Fibroblast of skin of abdomen (primary cell): ENCODE measurements at places on chromosomes 13 and 19.

DNA sequence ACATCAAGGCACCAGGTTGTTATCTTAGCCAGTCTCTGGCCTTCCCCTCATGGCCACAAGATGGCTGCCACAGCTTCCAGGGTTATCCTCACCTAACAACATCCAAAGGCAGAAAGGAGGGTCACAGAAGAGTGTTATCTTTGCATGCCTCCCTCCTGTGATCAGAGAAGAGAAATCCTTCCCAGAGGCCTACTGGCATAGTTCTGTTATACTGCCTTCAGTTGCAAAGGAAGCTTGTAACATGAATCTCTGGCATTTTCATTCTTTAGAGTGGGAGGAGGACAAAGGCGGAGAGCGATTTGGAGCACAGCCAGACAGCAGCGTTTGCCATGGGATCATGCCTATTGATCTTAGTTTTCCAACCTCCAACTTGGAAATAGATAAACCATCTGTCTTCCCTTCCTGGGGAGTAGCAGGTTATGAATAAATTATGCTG, 135.7 kb downstream of the DNAJC15 start:
- peak; percentile 71 for DNase-seq

- DNase-seq: no peak
Measured at GRCh38 chr13:113565526-113566226, 18.9 kb upstream of the TFDP1 start.

DNA sequence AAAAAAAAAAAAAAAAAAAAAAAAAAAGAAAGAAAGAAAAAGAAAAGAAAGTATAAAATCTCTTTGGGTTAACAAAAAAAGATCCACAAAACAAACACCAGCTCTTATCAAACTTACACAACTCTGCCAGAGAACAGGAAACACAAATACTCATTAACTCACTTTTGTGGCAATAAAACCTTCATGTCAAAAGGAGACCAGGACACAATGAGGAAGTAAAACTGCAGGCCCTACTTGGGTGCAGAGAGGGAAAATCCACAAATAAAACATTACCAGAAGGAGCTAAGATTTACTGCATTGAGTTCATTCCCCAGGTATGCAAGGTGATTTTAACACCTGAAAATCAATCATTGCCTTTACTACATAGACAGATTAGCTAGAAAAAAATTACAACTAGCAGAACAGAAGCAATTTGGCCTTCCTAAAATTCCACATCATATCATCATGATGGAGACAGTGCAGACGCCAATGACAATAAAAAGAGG, 9.6 kb upstream of the CEACAM5 start:
- no peak for DNase-seq

DNA sequence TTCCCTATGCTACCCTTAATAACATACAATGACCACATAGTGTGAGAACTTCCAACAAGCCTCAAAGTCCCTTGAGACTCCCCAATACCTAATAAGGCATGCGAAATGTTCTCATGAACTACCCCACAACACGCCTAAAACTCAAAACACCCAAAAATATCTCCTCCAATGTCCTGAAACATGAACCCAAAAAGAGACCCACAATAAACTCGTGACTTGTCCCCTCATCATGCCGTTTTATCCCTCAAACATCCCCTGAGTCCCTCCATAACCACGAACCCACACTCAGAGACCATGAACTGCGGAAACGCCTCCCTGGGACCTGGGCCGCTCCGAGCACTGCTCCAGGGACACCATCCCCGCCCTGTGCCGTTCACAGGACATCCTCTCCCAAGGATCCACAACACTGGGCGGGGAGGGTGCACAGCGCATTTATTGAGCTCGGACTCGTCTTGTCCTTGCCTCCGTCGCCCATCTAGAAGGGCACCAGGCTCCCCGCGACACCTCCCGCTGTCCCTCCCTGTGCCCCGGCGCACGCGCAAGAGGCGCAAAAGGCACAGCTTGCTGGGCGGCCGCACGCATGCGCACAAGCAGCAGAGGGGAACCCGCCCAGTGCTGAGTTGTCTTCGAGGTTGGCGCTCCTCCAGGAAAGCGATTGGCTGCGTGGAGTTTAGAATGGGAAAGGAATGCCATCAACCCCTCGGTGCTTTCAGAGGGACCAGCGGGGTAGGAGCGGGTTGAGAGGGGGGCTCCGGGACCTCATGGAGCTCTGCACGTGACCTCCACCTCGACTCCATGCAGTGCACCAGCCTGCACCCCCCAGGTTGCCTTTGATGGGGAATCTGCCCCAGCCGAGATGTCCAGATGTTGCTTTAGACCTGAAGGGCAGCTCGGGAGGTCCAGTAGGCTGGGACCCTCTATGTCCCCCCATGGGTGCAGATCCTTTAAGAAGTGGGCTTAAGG, 8.8 kb downstream of the FXYD3 start:
- DNase-seq: peak; percentile 95

GRCh38 chr19:45670670-45671453, 2.8 kb downstream of the GIPR start:
- peak; percentile 57 for DNase-seq
